ENCODE measurements at places on chromosomes 7 and 10. TPM values are rescaled to one million over a fixed set of nuclear protein-coding genes. Genes with fewer than 3 reads are reported as not detected.

DNA sequence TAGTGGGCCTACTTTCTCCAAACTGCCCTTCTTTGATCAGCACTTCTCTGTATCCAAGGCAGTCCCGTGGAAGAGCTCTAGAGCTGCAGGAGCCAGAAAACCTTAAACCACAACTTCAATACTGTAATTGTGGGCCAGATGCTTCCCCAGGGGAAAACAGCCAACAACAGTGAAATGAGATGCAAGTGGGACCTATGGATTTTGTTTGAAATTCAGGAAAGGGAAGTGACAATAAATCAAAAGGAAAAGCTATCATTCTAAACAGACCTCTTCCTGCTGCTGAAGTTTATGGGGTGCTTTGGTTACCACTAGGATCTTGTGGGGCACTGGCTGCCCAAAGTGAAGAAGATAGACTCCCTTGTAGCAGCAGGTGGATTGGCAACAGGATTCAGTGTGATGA is 1031.7 kb downstream of the LRMDA start:
- DNase-seq, result no peak

- DNase-seq, result no peak
These were observed 15.7 kb downstream of the SLC13A4 start for GRCh38 chr7:135712182-135712782.

- DNase-seq, result no peak
These were observed 40.9 kb upstream of the MTPN start for GRCh38 chr7:136018104-136018503.

GRCh38 chr7:31105256-31105950 is 53.3 kb downstream of the ADCYAP1R1 start:
- no peak for DNase-seq

Gene PRSS2
- total RNA-seq, result not detected
